ENCODE measurements at places on chromosomes 2 and 18.

DNA sequence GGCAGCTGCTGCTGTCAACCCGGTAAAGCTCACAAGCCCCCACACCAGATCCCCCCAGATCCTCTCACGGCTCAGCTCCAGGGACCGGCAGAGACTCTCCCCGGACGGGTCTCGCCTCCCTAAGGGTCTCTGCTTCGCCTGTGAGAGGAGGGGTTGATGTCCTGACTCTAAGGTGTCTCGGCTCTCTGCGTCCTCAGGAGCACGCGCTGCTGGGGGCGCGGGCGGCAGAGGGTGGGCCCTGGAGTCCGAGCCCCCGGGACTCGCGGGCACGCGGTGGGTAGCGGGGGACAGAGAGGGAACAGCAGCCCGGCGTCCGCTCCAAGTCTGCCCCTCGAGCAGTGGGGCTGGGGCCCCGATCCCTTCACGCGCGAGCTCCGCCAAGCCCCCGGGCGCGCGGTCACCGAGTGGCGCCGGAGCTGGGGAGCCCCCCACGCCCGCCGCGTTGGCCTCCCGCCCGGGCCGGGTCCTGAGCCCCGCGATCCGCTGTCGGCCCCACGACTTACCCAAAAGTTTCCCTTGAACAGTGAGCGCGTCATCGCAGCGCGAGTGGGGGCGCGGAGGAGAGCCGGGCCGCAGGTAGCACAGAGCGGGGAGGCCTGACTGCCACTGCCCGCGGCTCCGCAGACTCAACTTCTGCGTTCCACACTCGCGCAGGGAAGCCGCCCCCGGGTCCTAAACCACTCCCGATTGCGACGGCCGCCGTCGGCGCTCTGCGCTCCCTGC, at the start of gene PSTPIP2:
PSTPIP2 (minus strand) TSS at position 608 of the 723 bp plus-strand sequence; CDS start at position 536, 72 bp downstream.
- peak; percentile 69 for DNase-seq

GRCh38 chr2:136139631-136140030, 21.7 kb upstream of the CXCR4 start:
- no peak for DNase-seq

- DNase-seq: no peak
Observed at GRCh38 chr2:197543206-197543605, 27.3 kb downstream of the MOB4 start.

GRCh38 chr2:118654945-118655344, 192.5 kb downstream of the EN1 start:
- DNase-seq: no peak

GRCh38 chr2:172484706-172485105, 57.3 kb downstream of the ITGA6 start:
- DNase-seq: no peak

DNA sequence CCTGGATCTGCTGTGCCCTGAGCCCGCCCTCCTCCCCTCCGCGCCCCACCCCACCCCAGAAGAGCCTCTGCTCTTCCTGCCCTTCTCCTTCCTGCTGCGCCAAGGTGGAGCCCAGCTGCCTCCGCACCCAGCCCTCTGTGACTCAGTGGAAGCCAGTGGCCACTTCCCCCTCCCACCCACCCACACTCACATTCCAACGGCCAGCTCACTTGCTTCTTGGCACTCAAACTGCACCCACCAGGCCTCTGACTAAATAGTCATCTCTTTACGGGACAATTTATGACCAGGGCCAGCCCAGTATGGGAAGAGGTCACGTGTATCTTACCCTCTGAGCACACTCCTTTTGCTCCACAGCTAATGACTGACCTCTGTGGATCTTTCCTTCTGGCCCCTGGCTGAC, 150.4 kb upstream of the SLC1A4 start:
- DNase-seq: no peak

DNA sequence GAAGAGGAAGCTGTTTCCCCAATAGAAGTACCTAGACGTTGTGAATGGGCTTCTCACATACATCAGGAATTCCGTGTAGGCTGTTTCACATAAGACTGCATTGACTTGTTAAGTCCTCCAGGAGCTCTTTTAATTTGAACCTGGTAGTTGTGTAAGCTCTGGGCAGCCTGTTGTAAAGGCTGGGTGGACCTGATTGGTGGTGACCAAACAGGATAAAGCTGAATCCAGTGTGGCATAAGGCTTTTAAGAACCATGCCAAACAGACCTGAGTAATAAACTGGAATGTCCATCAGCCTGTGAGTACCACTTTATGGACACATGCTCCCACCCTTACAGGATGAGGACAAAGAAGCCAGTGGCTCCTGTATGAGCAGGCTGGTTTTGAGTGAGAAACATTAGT, 24.1 kb downstream of the RMND5A start:
- no peak for DNase-seq

GRCh38 chr18:2963048-2963447, 49.9 kb downstream of the LPIN2 start:
- DNase-seq: no peak

DNA sequence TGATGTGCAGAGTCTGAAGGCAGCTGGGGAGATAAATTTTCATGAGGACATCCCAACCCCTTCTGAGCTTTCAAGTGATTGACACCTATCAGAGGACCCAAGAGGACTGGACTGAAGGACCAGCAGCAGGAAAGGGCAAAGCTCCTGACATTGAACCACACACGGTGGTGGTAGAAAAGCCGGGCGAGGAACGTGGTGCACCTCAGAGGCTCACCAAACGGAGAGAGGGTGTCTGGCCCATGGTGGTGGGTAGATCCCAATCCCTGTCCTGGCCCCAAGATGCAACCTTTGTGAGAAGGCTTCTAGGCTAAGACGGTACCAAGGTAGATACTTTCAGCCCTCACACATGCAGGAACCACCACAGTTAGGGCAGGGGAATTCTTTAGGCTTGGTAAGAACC, 52.1 kb downstream of the FRZB start:
- no peak for DNase-seq

DNA sequence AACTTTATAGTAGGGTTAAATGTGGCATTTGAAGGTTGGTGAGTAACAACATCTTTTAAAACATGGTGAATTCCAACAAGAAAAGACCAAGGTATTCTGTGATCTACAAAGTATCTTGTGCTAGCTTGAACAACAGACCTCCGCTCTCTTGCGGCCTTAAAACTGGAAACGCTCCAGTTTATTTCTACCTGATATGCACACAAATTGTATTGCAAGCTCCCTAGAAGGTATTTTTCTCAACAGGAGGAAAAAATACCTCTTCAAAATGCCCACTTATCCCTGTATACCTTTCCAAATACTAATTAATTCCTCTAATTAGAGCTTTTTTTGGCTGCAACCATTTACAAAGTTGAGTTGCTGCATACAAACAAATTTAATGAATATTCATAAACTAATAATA, 69.5 kb downstream of the KCNH7 start:
- no peak for DNase-seq

All from activated naive CD8-positive, alpha-beta T cell treated with anti-CD3 and anti-CD28 coated beads for 36 hours (primary cell).